ENCODE measurements at places on chromosomes 4 and X.

- peak; percentile 11 for DNase-seq
These were observed 38.8 kb downstream of the SEPTIN6 start for GRCh38 chrX:119654112-119654531.

- peak; percentile 6 for DNase-seq
These were observed 51.1 kb downstream of the LEF1 start for GRCh38 chr4:108117418-108118182.

DNA sequence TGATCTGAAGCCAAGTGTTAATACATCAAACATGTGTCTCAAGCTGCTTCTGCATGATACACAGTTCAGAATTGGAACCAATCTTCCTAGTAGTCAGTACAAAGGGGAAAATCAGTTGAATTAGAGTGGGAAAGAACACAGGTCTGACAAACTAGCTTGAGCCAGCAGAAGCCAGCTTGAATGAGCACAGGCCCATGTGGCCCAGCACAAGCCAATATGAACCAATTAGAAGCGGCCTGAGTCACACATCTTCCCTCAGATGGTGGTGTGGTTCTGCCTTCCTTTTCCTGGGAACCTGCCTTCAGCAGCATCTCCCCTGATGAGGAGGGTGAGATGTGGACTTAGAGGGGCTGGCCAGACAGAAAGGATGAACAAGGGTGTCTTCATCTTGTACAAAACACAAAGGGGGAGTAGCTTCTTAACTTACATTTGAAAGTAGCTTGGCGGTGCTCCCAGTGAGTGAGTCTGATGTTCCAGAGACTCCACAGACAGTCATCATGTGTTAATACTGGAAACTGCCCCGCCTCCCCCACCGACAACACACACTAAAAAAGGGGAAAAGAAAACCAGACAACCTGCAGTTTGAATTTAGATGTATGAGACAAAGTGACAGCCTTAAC lies 72.0 kb downstream of the FRMPD4 start:
- DNase-seq: no peak

DNA sequence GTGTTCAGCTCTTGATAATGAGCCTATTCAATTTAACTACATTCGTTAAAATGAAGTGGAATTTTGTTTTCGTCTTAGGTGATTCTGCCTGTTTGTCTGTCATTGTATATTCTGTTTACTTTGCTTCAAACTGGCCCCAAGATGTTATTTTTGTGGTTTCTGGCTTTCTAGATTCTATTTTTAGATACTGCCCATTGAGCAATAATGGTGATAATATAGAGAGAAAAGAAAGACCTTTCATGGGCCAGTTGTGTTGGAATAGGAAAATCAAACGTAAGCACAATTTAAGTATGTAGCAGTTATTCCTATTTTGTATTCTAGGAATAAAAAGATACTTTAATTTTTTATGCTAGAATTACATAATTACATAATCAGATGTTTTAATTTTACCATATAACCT lies 4.0 kb downstream of the CDKN2AIP start:
- DNase-seq: no peak

GRCh38 chrX:9647431-9647830 lies 118.2 kb downstream of the GPR143 start:
- DNase-seq: no peak

DNA sequence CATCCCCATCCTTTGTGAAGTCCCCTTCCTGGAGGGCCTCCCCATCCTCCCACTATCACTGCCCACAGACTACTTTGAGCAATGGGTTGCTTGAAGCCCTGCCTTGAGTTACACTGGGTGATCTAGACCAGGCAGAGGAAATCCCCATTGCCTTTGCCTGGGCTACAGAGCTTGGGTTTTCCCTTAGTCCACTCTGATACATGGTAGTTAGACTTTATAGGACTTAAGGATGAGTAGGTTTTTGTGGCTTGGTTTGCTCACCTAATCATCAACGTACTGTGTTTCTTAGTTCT lies 56.6 kb downstream of the TMEM131L start:
- DNase-seq: no peak

GRCh38 chrX:72399816-72400215 lies 94.1 kb upstream of the CITED1 start:
- no peak for DNase-seq

- DNase-seq: no peak
These were observed 83.3 kb downstream of the HPRT1 start for GRCh38 chrX:134543288-134543687.

All from Daoy (cell line).